ENCODE measurements at places on chromosomes 4 and X.

GRCh38 chr4:80361329-80361900, 25.9 kb downstream of the CFAP299 start:
- no peak for DNase-seq

- DNase-seq, result no peak
Observed at GRCh38 chr4:125642645-125643044, 327.9 kb downstream of the FAT4 start.

GRCh38 chr4:41456559-41457101, 81.3 kb upstream of the LIMCH1 start:
- DNase-seq, result no peak

DNA sequence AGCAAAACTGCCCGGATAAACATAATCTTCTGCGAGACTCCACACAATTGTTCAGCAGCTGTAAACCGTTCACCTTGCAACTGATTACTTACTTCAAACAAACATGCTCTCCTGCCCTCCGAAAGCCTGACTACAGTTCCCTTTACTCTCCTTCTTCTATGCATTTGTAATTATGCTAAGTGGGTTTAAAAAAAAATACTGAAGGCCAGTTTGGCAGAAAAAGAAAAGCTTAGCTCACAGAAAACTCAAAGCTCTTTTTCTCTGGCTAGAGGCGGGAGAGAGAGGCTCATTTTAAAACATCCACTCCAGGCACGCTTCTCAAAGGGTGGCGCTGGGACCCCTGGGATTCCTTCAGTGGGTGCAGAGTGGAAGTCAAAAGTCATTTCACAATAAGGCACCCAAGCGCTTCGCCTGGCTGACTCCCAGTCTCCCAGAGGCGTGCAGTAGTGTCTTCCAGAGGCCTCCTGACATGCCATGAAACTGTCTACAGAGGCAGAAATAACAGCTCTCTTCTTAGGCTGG, 1.9 kb downstream of the DHRSX start:
- DNase-seq, result no peak

DNA sequence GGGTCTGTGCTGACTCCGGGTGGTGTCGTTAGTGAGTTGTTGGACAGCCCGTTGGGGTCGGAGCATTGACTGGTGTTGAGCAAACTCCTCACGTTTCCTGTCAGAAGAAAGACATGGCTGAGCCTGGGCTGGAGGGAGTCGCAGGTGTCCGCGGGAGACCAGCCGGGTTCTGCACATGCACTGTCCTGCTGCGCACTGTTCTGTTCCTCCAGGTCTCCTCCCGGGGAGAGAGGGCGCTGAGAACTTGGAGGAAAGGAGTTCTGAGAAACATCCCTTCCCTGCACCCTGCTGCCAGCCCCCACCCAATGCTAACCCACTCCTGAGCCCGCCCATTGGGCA, 1.1 kb downstream of the ZNF141 start:
- DNase-seq, result peak; percentile 14

- DNase-seq, result no peak
Observed at GRCh38 chrX:13219991-13220764, 99.7 kb downstream of the ATXN3L start.

DNA sequence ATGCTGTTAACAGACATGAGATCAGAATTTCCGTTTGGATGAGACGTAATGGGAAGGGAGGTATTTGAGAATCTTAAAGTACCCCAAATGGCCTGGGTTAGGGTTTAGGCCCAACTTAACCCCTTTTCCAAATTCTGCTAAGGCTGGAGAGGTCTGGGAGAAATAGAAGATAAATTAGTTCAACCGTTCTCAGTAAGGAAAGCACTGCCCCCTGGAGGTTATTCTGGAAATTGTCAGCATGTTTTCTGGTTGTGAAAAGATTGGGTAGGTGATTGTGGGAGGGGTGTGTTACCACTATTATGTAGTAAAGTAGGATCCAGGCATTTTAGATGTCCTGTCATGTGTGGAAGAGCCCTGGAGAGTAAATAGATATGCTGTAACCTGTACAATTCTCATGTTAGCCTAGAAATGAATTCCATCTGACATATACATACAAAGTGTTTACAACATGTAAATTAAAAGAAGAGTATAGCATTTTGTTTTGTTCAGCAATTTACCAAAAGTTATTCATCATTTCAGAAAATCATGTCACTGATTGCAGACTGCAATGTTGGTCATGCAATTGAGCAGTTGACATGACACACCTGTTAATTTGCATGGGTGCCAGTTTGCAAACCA, 26.8 kb upstream of the GRXCR1 start:
- DNase-seq, result peak; percentile 22

GRCh38 chrX:42708222-42708621, 69.7 kb downstream of the PPP1R2C start:
- no peak for DNase-seq

DNA sequence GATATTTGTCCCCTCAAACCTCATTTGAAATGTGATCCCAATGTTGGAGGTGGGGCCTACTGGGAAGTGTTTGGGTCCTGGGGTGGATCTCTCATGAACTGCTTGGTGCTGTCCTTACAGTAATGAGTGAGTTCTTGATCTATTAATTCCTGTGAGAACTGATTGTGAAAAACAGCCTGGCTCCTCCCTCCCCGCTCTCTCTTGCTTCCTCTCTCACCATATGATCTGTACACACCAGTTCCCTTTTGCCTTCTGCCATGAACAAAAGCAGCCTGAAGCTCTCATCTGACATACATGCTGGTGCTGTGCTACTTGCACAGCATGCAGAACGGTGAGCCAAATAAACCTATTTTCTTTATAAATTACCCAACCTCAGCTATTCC, 11.2 kb upstream of the YIPF7 start:
- no peak for DNase-seq

DNA sequence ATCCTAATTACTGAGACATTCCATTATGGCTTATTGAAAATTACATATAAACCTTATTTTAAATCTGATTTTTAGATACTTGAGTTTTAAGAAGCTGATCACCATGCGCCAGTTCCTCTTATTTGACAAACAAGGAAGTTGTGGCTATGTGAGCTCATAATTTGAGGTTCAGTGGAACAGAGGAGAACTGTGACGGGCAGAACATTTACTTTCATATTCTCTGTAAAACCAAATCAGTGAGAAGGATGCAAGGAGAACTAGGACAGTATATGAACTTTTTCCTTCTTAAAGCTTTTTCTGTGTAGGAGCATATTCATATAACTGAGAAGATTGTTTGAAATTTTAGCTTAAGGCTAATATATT, 25.3 kb downstream of the STIM2 start:
- no peak for DNase-seq

GRCh38 chr4:1379801-1380331, 26.4 kb downstream of the NKX1-1 start:
- DNase-seq, result no peak

DNA sequence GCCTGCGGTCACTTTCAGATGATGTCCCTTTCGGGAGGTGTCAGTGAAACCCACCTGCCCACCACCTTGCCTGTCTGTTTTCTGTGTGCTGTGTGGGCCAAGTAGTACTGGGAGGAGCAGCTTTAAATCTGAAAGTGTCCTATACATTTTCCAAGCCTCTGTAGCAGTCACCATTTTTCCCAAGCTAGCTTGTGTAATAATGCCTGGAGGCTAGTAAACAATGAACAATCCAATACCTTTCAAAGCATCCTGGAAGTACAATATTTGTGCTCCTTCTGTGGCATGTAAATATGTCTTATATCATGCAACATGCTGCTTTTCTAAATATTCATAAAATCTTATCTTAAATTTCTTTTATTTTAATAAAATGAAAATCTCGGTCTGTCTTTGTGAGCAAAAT, 111.6 kb upstream of the C1GALT1C1 start:
- no peak for DNase-seq

- no peak for DNase-seq
Observed at GRCh38 chrX:153490217-153490930, 4.4 kb upstream of the BGN start.

DNA sequence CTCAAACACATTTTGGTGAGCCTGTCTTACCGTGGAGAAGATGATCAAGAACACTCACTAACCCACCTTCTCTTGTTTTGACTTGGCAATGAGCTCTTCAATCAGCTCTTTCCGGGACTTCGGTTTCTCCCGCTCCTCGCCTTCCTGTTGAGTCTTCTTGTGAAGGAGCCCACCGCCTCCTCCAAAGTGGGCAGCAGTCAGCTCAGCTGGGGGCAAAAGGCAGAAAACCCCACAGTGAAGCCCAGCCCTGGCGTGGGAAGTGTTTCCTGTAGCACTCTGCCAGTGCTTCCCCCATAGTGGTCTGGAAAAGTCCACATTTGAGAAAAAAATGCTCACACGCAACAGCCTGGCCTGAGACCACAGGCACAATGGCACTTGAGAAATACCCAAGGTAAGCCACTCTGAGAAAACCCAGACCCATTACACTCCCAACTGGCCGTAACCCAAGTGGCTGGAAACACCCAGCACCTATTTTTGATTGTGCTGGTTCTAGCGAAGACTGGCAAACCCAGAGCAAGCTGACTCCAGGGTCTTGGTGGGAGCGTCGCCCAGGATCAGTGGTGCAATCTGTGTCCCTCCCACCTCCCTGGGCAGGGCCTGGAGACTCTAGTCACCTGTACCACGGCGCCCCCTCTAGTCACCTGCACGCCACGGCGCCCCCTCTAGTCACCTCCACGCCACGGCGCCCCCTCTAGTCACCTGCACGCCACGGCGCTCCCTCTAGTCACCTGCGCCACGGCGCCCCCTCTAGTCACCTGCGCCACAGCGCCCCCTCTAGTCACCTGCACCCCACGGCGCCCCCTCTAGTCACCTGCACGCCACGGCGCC, 8.6 kb downstream of the NOP14 start:
- peak; percentile 64 for DNase-seq

GRCh38 chrX:47030339-47030738, 47.9 kb upstream of the RGN start:
- no peak for DNase-seq
